Left ventricle myocardium inferior (tissue), 1 donor: ENCODE measurements at places on chromosomes 13 and 19.

GRCh38 chr13:71902676-71903075, 35.7 kb upstream of the DACH1 start:
- DNase-seq = no peak

DNA sequence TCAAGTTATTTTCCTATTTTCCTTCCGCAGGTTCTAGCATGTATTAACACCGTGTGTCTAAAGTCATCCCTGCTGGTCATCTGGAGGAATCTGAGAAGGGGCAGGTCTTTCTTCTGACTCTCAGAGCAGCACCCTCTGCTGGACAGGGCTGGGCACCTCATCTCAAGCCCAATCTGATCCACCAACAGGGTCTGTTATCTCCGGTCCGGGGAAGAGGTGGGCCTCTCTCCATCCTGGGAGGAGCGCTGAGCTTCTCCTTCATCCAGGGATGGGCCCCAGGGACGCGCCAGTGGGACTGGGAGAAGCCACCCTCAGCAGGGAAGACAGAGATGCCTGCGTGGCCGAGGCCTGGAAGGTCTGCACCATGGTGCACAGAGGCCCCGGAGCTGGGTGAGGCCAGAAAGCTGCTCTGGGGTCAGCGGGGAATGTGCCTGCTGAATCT, 26.0 kb upstream of the ZNF331 start:
- peak; percentile 40 for DNase-seq

- no peak for DNase-seq
Measured at GRCh38 chr19:45460807-45461347, 6.9 kb upstream of the FOSB start.

GRCh38 chr13:40983725-40984667, 35.1 kb downstream of the ELF1 start:
- no peak for DNase-seq

GRCh38 chr19:1745589-1746031, 7.7 kb upstream of the ONECUT3 start:
- no peak for DNase-seq

- DNase-seq = no peak
Measured at GRCh38 chr13:59837101-59837500, 326.6 kb downstream of the DIAPH3 start.

- DNase-seq = no peak
Measured at GRCh38 chr19:14972676-14973075, 7.0 kb downstream of the SLC1A6 start.

DNA sequence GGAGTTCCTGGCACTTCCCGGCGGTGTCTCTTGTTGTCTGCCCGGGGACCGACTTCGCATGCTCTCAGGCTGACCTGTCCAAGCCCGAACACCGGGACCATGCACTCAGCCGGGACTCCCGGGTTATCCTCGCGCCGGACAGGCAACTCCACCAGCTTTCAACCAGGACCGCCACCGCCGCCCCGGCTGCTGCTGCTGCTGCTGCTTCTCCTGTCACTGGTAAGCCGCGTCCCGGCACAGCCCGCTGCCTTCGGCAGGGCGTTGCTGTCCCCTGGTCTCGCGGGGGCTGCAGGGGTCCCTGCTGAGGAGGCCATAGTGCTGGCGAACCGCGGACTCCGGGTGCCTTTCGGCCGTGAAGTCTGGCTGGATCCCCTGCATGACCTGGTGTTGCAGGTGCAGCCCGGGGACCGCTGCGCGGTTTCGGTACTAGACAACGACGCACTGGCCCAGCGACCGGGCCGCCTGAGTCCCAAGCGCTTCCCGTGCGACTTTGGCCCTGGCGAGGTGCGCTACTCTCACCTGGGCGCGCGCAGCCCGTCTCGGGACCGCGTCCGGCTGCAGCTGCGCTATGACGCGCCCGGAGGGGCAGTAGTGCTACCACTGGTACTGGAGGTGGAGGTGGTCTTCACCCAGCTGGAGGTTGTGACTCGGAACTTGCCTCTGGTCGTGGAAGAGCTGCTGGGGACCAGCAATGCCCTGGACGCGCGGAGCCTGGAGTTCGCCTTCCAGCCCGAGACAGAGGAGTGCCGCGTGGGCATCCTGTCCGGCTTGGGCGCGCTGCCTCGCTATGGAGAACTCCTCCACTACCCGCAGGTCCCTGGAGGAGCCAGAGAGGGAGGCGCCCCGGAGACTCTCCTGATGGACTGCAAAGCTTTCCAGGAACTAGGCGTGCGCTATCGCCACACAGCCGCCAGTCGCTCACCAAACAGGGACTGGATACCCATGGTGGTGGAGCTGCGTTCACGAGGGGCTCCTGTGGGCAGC, 661 bp downstream of the FREM2 start:
- DNase-seq = no peak

DNA sequence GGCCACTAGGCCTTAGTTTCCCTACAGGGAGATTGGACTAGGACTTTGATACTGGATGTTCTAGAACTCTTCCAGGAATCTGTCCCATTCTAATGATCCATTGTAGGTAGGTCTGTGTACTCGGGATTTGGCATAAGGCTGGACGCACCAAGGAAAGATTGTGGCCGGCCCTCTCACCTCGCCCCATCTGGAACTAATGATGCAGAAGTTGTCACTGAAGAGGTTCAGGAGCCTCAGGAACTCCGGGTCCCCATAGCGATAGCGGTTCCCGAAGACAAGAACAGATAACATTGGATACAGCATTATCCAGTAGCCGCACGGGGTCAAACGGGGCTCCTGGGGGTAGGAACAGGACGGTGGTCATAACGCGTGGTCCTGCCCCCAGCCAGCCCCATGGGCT, 11.2 kb downstream of the EGLN2 start:
- no peak for DNase-seq
